Peyer's patch (tissue), 4 donors: ENCODE measurements at places on chromosomes 2 and 18. TPM values are rescaled to one million over a fixed set of nuclear protein-coding genes. Genes with fewer than 3 reads are reported as not detected.

DNA sequence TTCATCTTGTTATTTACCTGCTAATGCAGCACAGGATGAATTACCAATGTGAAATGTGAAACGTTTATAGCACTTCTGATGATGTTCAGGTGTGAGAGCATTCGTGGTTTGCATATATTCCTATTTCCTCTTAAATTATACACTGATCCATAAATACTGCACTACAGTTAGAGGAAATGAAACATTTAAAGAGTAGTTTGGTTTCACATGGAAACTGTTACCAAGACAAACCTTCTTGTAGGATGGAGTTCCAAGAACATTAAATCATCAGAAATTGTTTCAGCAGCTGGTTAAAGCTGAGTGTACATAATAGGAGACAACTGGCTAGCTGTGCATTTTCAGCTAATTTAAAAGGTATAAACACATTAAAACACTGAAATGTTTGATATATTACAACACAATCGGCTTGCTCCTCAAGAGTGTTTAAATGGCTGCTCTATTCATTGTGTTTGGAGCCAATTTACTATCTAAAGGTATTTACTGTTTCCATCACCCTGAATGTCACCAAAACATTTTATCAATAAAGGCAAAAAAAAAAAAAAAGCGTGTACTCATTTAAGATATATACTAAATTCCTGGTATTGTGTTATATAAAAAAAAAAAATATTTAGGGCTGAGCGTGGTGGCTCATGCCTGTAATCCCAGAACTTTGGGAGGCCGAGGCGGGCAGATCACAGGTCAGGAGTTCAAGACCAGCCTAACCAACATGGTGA is 100.6 kb downstream of the DYM start:
- no peak for DNase-seq
- H3K27me3 ChIP-seq: no peaks in the 10 kb centered on the region
- no peak overlapping the region for H3K4me3 ChIP-seq
- no peaks in the 10 kb centered on the region for H3K4me1 ChIP-seq
- no peak overlapping the region for H3K27ac ChIP-seq

GRCh38 chr2:75716406-75716805 is 5.7 kb upstream of the GCFC2 start:
- DNase-seq: no peak
- no peak overlapping the region for H3K27ac ChIP-seq
- no peaks in the 10 kb centered on the region for H3K27me3 ChIP-seq
- no peaks in the 10 kb centered on the region for H3K4me1 ChIP-seq
- no peaks in the 10 kb centered on the region for H3K36me3 ChIP-seq
- H3K4me3 ChIP-seq: no peak overlapping the region

- H3K27ac ChIP-seq: no peak overlapping the region
- H3K36me3 ChIP-seq: no peaks in the 10 kb centered on the region
- DNase-seq: no peak
- H3K27me3 ChIP-seq: no peaks in the 10 kb centered on the region
- no peak overlapping the region for H3K4me3 ChIP-seq
These were observed 51.6 kb downstream of the PDK1 start for GRCh38 chr2:172607379-172607928.

DNA sequence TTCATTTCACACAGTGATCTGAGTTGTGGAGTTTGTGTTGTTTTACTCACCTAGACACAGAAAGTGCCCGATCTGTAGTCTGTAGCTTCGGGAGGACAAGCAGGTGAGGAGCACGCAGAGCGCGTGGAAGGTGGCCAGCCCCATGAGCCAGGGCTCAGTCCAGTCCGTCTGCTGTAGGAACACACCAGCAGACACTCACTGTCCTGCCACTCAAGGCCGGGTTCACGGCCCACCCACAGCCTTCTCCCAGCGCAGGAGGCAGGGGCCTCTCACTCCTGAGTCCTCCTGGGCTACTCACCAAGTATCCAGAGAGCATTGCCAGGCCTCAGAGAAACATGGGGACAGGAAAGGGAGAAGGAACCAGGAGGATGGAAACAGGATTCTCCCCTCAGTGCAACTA is 1.7 kb downstream of the TMEM18 start:
- peaks cover 13% of the 10 kb centered on the region for H3K4me1 ChIP-seq
- DNase-seq: peak; percentile 44
- no peak overlapping the region for H3K27ac ChIP-seq
- no peaks in the 10 kb centered on the region for H3K27me3 ChIP-seq

GRCh38 chr18:46152808-46153617 is 48.8 kb downstream of the HAUS1 start:
- H3K4me3 ChIP-seq: no peak overlapping the region
- H3K27me3 ChIP-seq: no peaks in the 10 kb centered on the region
- H3K27ac ChIP-seq: no peak overlapping the region

DNA sequence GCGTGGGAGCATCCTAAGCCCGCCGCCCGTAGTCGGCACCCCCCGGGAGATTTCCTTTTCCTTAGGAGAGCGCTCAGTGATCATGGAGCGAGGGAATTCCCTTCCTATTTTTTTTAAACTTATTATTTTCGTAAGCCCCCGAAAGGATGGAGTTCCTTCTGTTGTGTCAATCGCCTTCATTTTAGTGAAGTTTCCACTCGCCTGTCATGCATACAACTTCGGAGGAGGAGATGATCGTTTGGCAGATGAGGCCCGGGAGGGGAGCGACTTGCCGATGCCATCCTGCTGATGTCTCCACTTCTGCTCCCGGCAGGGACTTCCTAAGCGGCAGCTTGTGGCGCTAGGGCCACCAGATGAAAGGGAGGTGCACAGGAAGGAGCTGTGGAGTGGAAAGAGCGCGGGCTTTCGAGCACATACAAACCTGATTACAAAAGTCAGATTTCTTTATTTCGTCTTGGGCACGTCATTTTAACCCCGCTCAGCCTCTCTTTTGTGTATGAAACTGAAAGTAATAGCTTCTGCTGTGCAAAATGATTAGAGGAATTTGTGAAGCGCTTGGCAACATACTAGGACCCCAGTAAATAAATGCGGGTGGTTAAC is at the start of gene ADGRF3:
Gene ADGRF3 (minus strand): TSS at position 336 of the 600 bp plus-strand sequence. CDS start 555 bp downstream, outside the sequence.
- H3K4me1 ChIP-seq: peaks cover 26% of the 10 kb centered on the region
- peak; percentile 74 for DNase-seq
- H3K4me3 ChIP-seq: peak within 1 kb of the TSS; percentile 88
- no peaks in the 10 kb centered on the region for H3K36me3 ChIP-seq
- peak within 1 kb of the TSS; percentile 91 for H3K27ac ChIP-seq
- no peaks in the 10 kb centered on the region for H3K27me3 ChIP-seq

DNA sequence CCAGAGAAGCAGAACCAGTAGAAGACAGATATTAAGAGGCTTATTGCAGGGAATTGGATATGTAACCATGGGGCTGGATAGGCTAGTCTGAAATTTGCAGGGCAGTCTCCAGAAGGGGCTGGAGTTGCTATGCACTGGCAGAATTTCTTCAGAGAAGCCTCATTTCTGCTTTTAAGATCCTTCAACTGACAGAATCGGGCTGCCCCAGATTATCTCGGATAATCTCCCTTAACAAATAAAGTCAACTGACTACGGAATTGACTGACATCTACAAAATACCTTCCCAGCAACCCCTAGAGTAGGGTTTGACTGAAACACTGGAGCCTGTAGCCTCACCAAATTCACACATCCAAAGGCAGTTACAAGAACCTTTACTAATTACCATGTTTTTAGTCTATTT is 136.4 kb downstream of the SOCS6 start:
- H3K4me1 ChIP-seq: peaks cover 47% of the 10 kb centered on the region
- DNase-seq: no peak
- H3K27ac ChIP-seq: no peak overlapping the region

- no peaks in the 10 kb centered on the region for H3K36me3 ChIP-seq
- no peaks in the 10 kb centered on the region for H3K27me3 ChIP-seq
- H3K4me3 ChIP-seq: peak overlapping the region; percentile 92
- peaks cover 20% of the 10 kb centered on the region for H3K4me1 ChIP-seq
- DNase-seq: peak; percentile 52
These were observed 519 bp downstream of the TEX261 start for GRCh38 chr2:70994009-70994698.

GRCh38 chr2:39642051-39642718 is 23.5 kb upstream of the TMEM178A start:
- no peaks in the 10 kb centered on the region for H3K36me3 ChIP-seq
- H3K4me1 ChIP-seq: no peaks in the 10 kb centered on the region
- H3K27ac ChIP-seq: no peak overlapping the region
- no peaks in the 10 kb centered on the region for H3K27me3 ChIP-seq
- no peak for DNase-seq

- peak overlapping the region; percentile 82 for H3K27ac ChIP-seq
- no peaks in the 10 kb centered on the region for H3K36me3 ChIP-seq
- no peak for DNase-seq
These were observed 1.8 kb downstream of the ATP8B1 start for GRCh38 chr18:57801325-57801724.

DNA sequence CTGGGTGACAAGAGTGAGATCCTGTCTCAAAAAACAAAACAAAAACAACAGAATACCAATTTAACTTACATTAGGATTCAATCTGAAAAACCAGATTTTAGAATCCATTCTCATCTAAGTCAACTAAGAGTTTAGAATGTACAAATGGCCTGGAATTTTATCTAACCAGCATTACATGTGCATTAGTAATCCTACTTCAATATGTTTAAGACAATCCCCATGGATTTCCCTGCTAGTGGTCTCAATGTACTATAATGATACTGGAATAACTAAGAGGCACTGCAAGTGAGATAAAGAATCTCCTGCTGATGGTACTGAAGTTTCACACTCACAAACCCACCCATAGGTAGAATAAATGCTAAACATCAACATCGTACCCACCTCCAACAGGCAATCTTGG is 53.9 kb upstream of the DNER start:
- DNase-seq: no peak
- no peaks in the 10 kb centered on the region for H3K36me3 ChIP-seq
- H3K27me3 ChIP-seq: no peaks in the 10 kb centered on the region
- no peak overlapping the region for H3K27ac ChIP-seq

DNA sequence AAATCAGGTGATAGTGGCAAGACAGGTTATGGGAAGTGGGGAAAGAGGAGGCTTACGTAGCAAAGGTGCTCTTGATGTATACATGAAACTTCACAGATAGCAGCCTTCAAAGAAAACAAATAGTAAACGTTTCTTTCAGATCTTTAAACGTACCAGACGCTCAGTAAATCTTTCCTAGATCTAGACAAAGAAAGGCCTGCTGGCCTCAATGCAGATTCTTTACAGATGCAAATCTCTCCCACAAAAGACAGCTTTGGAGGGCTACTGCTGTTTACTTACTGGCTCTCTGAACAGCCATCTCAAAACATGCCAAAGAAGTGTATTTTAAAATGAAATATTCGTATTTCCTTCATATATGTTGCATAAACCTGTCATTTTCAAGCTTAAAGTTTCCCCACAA is 1279.9 kb upstream of the NRXN1 start:
- no peaks in the 10 kb centered on the region for H3K4me1 ChIP-seq
- no peak overlapping the region for H3K4me3 ChIP-seq
- no peak for DNase-seq
- no peak overlapping the region for H3K27ac ChIP-seq

GRCh38 chr2:70870790-70871189 is 35.2 kb upstream of the CD207 start:
- H3K4me1 ChIP-seq: no peaks in the 10 kb centered on the region
- no peak overlapping the region for H3K27ac ChIP-seq
- no peaks in the 10 kb centered on the region for H3K36me3 ChIP-seq
- H3K4me3 ChIP-seq: no peak overlapping the region
- no peak for DNase-seq

DNA sequence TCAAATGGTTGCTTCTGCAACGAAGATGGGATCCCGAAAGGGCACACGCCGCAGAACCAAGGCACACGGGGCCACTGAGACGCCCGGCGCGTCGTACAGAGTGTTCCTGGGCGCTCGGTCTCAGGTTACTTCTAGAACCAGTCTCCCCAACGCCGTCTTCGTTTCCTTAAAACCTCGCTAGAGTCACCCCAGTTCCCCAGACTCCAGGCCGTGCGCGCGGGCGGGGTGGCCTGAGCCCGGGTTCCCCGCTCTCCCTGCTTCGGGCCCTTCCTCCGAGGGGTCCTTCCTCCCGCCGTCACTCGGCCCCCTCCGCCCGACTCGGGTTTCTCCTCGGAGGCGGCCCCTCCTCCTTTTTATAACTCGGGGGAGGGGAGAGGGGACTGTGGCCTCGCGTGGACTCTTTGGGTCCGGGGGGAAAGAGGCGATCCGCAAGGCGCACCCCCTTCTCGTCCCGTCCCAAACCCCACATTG is 774 bp upstream of the FZD7 start:
- H3K27me3 ChIP-seq: no peaks in the 10 kb centered on the region
- peak overlapping the region; percentile 81 for H3K4me3 ChIP-seq

- no peak overlapping the region for H3K27ac ChIP-seq
- no peak overlapping the region for H3K4me3 ChIP-seq
- H3K27me3 ChIP-seq: no peaks in the 10 kb centered on the region
These were observed 438.1 kb upstream of the ST6GAL2 start for GRCh38 chr2:107323946-107324565.

GRCh38 chr2:140975237-140975636 is 1155.6 kb downstream of the LRP1B start:
- DNase-seq: no peak
- H3K36me3 ChIP-seq: no peaks in the 10 kb centered on the region

DNA sequence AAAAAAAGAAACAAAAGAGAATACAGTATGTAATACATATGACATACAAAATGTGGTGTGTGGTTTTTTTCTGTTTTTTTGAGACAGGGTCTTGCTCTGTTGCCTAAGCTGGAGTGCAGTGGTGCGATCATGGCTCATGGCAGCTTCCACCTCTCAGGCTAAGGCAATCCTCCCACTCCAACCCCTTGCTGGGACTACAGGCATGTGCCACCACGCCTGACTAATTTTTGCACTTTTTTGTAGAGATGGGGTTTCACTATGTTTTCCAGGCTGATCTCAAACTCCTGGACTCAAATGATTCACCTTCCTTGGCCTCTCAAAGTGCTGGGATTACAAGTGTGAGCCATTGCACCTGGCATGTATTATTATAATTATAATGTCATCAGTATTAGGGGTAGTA is 38.9 kb downstream of the DHX57 start:
- H3K27me3 ChIP-seq: no peaks in the 10 kb centered on the region
- H3K4me3 ChIP-seq: no peak overlapping the region
- H3K36me3 ChIP-seq: no peaks in the 10 kb centered on the region
- H3K4me1 ChIP-seq: no peaks in the 10 kb centered on the region

- no peaks in the 10 kb centered on the region for H3K4me1 ChIP-seq
- no peak overlapping the region for H3K4me3 ChIP-seq
- DNase-seq: no peak
These were observed 258.4 kb upstream of the ZNF804A start for GRCh38 chr2:184339966-184340365.

GRCh38 chr2:219500135-219500534 is 1.4 kb downstream of the GMPPA start:
- DNase-seq: no peak
- H3K27me3 ChIP-seq: peaks cover 5% of the 10 kb centered on the region
- peaks cover 5% of the 10 kb centered on the region for H3K4me1 ChIP-seq

Gene COL5A2
- 12.9 TPM for total RNA-seq

Gene UGT1A8
- 11.9 TPM for total RNA-seq

Gene ID2
- total RNA-seq: 210 TPM

Gene CLHC1
- total RNA-seq: 15.3 TPM

Gene CRYGC
- not detected for total RNA-seq

Gene CDKL4
- total RNA-seq: not detected

Gene GALR1
- not detected for total RNA-seq

Gene SCN2A
- not detected for total RNA-seq

Gene PIEZO2
- 5.8 TPM for total RNA-seq

Gene DNAH7
- total RNA-seq: 2.5 TPM
